Temporal lobe (tissue), 4 donors: ENCODE measurements at places on chromosomes 2 and 18. TPM values are rescaled to one million over a fixed set of nuclear protein-coding genes. Genes with fewer than 3 reads are reported as not detected.

The SIX3 gene
- 0.49 TPM for total RNA-seq

The MTCL1 gene
- total RNA-seq, result 14.5 TPM

The OSBPL6 gene
- total RNA-seq, result 15.7 TPM

The PLCD4 gene
- total RNA-seq, result 0.25 TPM

The CKAP2L gene
- 3.2 TPM for total RNA-seq

The SRD5A2 gene
- under 0.01 TPM for total RNA-seq

The DOK6 gene
- total RNA-seq, result 61.5 TPM

The LINC00305 gene
- not detected for total RNA-seq

The NEU2 gene
- total RNA-seq, result not detected

The SFTPB gene
- total RNA-seq, result 0.25 TPM

The UGT1A5 gene
- not detected for total RNA-seq

The IL36RN gene
- total RNA-seq, result not detected

The GKN1 gene
- 2.0 TPM for total RNA-seq

The HRH4 gene
- not detected for total RNA-seq

The INHBB gene
- 4.9 TPM for total RNA-seq

The CLEC4F gene
- not detected for total RNA-seq

The MDH1B gene
- 3.4 TPM for total RNA-seq

The CRYGC gene
- not detected for total RNA-seq

The TTC32 gene
- total RNA-seq, result 11.1 TPM

The SERPINB7 gene
- not detected for total RNA-seq

The CYP20A1 gene
- 20.2 TPM for total RNA-seq

The TRIB2 gene
- 67.9 TPM for total RNA-seq

The LIMS2 gene
- total RNA-seq, result 2.2 TPM

The FZD7 gene
- total RNA-seq, result 5.4 TPM

The CGREF1 gene
- total RNA-seq, result 13.3 TPM

The MFSD6 gene
- total RNA-seq, result 33.4 TPM

The RAD51AP2 gene
- total RNA-seq, result 0.25 TPM

The SLC35G4 gene
- not detected for total RNA-seq

The DSG2 gene
- 3.2 TPM for total RNA-seq

The CELF4 gene
- total RNA-seq, result 50.9 TPM

The RGPD4 gene
- total RNA-seq, result 0.25 TPM

The FOXI3 gene
- total RNA-seq, result 0.25 TPM

The POMC gene
- 0.49 TPM for total RNA-seq

The WNT6 gene
- total RNA-seq, result not detected

The CCDC85A gene
- total RNA-seq, result 22.1 TPM

The COLEC11 gene
- 0.25 TPM for total RNA-seq
